ENCODE measurements at places on chromosomes 7 and 10.
A peak's percentile ranks its signal among the peaks of the same experiment; 100 is the strongest.

DNA sequence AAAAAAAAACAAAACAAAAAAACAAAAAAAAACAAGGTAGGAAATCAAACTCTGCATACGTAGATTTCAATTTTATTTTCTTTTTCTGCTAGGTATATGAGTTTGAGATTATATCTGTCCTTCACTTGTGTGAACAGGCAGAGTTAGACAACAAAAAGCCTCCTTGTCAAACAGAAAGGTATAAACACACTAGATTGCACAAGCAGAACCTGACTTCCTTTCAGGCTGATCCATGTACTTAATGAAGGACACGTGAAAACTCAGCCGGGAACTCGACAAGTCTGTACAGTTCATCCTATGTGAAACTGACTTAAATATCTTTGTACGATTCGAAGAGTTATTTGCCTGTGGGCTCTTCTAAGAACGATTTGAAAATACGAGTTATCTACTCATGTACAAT lies 254.1 kb downstream of the ARL4A start:
- no peak for DNase-seq

- no peak for DNase-seq
Measured at GRCh38 chr7:139598642-139599041, 75.2 kb downstream of the CLEC2L start.

DNA sequence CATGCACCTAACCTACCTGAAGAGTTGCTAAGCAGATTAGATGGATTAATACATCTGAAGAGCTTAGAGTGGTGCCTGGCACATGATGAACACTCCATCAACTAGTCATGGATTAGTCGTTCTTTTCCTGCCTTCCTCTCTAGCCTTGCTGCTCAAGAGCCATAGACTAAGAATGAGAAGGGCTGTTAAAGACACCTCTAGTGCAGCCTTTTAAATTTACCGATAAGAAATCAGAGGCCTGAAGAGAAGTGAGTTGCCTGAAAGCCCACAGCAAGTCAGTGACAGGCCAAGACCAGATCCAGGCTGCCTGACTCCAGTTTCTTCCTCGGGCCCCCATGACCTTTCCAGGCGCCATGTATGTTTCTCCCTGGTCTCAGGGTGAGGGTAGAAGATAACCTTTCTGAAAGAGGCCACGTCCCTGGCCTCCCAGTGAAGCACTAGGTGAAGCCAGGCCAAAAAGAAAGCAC lies 6.5 kb downstream of the TSPAN15 start:
- no peak for DNase-seq

- DNase-seq, result no peak
Measured at GRCh38 chr7:15781944-15782343, 95.5 kb upstream of the MEOX2 start.

DNA sequence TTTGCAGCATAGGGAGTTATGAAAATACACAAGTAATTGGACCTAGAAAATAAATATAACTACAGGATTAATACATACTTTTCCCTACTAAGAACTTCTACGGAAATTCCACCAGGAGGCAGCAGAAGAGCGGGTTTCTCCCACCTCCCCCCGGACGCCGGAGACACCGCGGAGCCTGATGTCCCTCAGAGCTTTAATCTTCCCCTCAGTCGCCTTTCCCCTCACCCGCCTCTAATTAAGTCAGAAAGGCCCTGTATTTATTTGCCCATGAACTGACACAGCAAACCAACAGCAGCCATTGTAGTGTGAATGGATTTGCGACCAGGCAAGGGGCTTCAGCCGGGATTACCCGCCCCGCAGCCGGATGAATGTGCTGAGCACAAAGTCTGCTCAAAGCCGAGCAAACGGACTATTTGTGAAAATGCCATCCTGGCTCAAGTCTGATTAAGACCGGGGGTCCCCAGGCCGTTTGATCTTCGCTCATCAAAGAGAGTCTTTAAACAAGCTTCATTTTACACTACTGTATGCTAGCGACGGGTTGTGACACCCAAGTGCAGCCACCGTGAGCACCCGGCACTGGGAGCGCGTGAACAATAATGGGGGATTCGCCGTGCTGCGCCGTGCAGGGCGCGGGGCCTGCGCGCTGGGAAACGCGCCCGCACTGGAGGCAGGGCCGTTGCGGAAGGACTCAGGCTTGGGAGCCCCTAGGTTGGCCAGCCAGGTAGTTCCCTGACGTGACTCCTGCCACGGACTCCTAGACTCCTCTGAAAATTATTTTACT lies 5.6 kb upstream of the DKK1 start:
- peak; percentile 20 for DNase-seq

DNA sequence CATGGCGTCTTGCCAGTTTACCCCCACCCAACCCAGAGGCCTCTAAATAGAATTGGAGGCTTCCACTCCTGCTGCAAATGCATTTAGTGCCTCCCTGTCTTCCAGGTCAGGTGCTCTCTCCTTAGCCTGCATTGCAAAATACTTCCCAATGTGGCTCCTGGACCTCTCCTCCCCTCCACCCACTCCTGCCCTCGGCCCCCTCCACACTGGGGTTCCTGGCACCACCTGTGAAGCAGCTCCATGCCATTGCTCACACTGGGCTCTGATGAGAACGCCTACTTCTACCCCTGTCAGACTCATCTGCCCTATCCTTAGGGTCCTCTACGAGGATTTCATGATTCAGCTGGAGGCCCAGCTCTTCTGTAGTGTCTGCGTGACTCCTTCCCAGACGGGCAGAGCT lies 37.4 kb downstream of the C10orf120 start:
- no peak for DNase-seq

- no peak for DNase-seq
Measured at GRCh38 chr7:39158367-39158766, 180.7 kb downstream of the POU6F2 start.
